Smooth muscle cell of the umbilical artery (primary cell): ENCODE measurements at places on chromosomes 1 and 21. TPM values are rescaled to one million over a fixed set of nuclear protein-coding genes. Genes with fewer than 3 reads are reported as not detected.

KCNA3 gene
- 0.14 TPM in 1 of 2 replicates, not detected in the other for total RNA-seq

FCGR3A gene
- not detected in 2 replicates for total RNA-seq

TNFRSF14 gene
- 1.8 and 4.8 TPM in 2 replicates for total RNA-seq

SELL gene
- not detected in 2 replicates for total RNA-seq

CLCA2 gene
- 0.46 and 1.5 TPM in 2 replicates for total RNA-seq

PTGER3 gene
- under 0.01 and 1.2 TPM in 2 replicates for total RNA-seq

KANK4 gene
- 0.30 TPM in 1 of 2 replicates, not detected in the other for total RNA-seq

G0S2 gene
- total RNA-seq, result 23.6 and 49.0 TPM in 2 replicates

FCGR2B gene
- not detected in 2 replicates for total RNA-seq

B4GALT2 gene
- total RNA-seq, result 78.9 and 84.0 TPM in 2 replicates
